Naive B cell (primary cell): ENCODE measurements at places on chromosomes 5 and 9.

DNA sequence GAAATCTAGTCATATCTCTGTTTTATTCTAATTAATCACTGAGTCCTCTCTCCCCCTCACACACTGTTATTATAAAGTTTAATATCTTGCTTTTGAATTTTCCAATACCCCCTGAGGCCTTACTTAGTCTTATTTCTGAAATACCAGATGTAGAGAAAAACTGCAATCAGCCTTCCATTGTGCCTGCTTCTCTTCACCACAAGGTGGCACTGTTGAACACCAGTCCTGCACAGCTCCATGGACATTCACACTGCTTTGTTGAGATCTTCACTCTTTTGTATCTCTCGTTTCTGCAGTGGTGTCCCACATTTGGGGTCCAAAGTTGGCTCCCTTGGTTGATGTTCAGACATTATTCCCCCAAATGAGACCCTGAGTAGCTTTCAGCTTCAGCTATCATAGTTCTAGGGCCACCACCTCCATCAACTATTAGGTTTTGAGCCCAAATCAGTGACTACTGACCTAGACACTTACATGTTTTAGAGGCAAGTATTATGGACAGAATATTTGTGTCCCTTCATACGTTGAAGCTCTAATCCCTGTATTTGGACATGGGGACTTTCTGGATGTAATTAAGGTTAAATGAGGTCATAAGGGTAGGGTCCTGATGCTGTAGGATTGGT, 24.3 kb downstream of the BOD1 start:
- DNase-seq: no peak

DNA sequence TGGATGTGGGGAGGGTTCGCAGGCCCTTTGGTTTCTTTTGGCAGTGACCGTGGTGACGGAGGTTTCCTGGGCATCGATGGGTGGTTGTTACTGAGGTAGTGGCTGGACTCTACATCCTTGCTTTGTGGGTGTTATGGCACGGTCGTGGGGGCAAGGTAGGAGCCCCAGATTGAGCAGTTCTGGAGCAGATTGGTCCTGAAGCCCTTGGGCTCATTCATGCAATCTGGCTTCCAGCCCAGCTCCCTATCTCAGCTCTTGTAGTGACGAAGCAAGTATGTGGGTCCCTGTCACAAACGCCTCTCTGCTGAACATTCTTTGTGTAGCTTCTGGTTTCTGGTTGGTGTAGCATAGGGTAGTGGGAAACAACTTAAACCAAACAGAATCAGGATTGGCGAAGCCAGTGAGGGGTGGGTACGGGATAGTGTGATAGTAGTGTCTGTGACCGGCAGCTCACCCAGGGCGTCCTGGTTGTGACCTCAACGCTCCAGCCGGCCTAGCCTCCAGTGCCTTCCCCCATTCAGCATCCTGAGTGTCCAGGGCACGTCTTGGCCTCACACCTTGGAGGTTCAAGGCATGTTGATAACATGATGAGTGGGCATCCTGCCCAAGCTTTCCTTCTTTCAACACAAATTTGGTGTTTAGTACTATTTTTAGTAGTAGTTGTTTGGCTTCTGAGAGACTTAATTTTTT, 2.9 kb downstream of the NDUFS6 start:
- DNase-seq: no peak

GRCh38 chr5:57508211-57508610, 25.6 kb upstream of the ACTBL2 start:
- no peak for DNase-seq

- DNase-seq: no peak
Measured at GRCh38 chr5:155008669-155009068, 4.9 kb upstream of the KIF4B start.

DNA sequence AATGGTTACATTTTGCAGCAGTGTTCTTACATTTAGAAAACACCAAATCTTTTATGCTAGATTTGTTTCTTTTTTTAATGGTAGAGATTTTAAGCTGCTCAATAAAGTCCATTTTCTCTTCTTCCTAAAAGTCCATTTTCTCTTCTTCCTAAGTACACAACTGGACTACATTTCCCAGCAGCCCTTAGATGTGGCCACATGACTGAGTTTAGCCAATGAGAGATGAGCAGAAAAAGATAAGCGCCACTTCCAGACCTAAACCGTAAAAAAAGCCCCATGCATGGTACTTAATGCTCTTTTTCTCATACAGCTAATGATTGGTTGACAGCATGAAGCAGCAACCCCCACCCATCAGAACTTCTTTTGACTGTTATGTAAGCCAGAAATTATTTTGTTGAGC, 206.7 kb downstream of the FAM114A2 start:
- no peak for DNase-seq

GRCh38 chr9:1881708-1882295, 133.3 kb upstream of the SMARCA2 start:
- no peak for DNase-seq

DNA sequence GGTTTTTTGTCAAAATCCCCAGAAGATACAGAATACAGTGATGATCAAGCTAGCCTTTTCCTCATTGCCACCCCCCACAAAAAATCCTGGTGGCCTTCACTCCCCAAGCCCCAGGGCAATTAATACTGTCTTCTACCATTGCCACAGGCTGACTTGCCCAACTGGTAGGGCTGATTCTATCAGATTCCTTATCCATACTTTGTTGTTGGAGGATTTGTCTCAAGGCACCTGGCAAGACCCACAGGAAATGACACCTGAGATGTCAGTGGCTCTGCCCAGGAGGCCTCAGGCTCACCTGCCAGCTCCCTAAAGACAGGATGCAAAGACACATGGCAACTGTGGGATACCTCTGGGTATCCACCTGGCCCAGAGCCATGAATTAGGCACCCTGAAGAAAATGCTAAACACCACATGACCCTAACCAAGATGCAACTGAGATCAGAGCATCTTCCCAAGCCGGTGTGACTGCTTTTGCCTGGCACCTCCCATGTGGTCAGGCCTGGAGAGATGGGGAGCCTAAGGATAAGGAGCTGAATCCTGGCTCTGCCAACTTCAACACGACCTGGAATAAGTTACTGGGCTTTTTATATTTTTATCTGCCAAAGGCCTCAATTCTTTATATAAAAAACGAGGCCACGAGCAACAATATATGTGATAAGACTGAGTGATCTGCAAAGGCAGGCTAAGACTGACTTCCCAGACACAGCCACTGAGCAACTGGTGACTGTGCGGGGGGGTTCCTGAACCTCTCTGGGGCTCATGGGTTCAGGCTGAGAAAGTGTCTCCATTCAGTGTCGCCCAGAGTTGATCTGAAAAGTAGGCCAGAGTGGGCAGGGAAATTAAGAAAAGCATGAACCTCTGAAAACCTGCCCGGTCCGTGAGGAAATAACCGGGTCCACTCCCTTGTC, 944 bp downstream of the ATOX1 start:
- no peak for DNase-seq

DNA sequence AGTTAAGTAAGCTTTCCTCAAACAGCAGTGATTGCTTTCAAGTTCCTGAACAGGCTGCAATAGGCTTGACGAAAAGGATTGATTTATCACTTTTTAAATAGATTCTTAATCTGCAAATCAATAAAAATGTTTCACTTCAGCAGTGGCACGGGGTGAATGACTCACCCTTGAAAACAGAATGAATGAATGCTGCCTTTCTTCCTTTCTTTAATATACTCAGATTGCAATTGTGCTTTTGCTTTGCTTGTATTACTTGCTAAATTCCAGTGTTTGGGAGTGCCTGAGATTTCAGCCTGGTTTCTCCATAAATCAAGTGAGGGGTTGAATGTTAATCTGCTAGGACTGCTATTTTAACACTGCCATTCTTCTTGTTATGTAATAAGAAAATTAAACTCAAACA, 1293.8 kb downstream of the PTPRD start:
- DNase-seq: no peak
